ENCODE measurements at places on chromosomes 1 and 21.

DNA sequence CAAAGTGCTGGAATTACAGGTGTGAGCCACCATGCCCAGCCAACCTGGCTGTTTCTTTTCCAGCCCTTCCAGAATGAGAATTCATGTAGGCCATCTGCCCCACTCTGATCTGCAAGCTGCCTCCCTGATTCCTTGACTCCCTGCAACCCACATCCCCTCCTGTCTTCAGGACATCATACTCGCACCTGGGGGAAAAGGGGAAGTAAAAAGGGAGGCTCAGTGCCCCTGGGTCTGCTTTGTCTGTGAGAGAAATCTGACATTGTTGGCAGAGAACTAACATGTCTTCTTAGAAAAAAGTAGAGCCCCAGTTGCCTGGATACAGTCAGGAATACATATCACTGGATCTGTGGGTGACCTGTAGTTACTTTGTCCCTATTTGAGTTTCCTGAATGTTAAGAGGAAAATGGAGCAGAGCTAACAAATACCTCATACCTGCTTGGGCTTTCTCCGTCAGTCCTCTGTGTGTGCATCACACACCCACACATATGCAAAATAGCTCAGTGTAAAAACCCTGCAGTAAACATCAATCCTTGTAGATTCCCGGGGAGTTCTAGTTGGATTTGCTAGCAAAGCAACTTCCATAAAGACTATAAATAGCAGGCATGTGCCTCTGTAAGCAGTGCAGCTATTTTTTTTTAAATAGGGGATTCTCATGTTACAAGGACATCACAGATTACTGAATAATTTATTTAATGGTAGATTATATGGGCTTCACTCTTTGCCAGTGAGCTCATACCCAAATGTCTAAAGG is 62.9 kb downstream of the TEX35 start:
- no peak for DNase-seq

GRCh38 chr1:57926025-57926552 is 502.2 kb upstream of the DAB1 start:
- no peak for DNase-seq

DNA sequence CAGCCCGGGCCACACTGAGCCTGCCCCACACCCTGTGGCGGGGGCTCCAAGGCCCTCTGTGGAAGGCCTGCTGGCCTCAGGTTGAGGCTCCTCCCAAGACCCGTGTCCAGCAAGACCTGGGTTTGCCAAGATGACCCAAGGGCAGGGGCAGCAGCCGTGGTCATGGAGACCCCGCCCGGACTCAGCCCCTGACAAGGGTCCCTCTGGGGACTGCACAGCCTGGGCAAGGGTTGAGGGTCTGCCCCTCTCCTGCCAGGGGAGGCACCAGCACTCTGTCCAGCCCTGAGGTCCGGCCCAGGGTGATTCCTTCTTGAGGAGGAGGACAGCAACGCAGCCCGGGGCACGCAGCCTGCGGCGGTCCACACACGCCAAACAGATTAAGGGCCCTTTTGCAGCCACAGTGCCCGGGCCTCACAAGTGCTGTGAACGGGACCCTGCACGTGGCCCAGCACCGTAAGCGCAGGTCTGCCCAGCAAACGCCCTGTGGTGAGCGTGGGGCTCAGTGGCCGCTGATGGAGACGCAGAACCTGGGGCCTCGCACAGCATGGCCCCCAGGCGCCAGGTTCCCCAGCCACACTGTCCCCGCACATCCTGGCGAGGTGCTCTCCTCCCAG is 3.4 kb downstream of the SPATC1L start:
- no peak for DNase-seq

- no peak for DNase-seq
These were observed 4.8 kb downstream of the VASH2 start for GRCh38 chr1:212955098-212955497.
